AG04449 (cell line): ENCODE measurements at places on chromosomes 1 and 21.

DNA sequence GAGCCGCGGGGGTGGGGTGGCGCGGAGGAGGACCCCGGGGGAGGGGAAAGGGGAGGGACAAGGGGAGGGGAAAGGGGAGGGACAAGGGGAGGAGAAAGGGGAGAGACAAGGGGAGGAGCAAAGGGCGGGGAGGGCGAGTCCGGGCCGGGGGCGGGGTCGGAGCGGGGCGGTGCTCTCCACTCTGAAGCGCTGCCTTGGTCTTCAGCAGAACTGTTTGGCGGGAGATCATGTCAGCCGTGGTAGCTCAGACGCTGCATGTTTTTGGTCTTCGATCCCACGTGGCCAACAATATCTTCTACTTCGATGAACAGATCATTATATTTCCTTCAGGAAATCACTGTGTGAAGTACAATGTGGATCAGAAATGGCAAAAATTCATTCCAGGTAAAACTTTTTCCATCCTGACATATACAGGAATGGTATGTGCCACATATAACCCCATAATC lies 420 bp downstream of the CFAP57 start:
- DNase-seq: peak; percentile 26

GRCh38 chr1:20029178-20029912 lies 40.6 kb upstream of the PLA2G5 start:
- DNase-seq: no peak

DNA sequence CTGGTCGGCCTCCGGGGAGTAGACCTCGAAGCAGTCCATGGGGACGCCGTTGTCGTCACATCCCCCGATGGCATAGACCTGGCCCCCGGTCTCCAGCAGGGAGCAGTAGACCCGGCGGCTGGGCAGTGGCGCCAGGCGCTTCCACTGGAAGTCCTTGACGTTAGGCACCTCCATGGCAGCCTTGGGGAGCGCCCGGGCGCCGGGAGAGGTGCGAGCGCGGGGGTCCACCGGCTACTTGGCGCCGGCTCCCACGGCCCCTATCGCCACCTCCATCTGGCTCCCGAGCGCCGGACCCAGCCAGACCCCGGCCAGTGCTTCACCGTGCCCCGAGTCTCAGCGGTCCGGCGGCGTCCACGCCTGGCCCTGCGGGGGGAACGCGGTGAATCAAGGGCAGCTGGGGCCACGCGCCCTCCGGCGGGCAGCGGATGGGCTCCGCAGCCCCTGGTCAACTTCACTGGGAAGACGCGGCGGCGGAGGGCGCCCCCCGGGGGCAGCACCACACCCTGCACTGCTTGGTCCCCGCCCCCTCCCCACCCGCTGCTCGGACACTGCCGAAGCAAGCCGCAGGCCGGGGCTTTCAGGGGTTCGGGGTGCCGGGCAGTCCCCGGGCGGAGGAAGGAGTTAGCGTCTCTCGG lies 13.2 kb downstream of the KLHDC8A start:
- no peak for DNase-seq

DNA sequence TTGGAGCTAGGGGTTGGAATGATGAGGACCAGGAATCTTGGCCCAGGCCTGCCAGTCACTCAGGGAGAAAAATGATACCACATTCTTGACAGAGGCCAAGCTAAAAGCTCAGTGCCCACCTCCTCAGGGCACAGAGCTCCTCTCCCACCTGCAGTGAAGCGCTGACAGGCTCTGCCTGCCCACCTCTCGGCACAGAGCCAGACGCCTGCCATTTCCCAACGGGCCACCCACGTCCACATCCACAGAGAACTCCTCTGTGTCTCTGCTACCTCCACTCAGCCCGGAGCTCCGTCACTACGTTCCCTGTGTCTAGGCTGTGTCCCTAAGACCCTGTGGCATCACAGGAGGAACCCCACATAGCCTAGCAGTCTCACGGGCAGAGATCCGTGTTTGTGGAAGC lies 60.8 kb downstream of the MRPL37 start:
- DNase-seq: no peak
